ENCODE measurements at places on chromosomes 5 and 9.

GRCh38 chr5:23419115-23419514 is 88.3 kb upstream of the PRDM9 start:
- no peak for DNase-seq

GRCh38 chr5:3343211-3343610 is 252.4 kb upstream of the IRX1 start:
- DNase-seq, result no peak

DNA sequence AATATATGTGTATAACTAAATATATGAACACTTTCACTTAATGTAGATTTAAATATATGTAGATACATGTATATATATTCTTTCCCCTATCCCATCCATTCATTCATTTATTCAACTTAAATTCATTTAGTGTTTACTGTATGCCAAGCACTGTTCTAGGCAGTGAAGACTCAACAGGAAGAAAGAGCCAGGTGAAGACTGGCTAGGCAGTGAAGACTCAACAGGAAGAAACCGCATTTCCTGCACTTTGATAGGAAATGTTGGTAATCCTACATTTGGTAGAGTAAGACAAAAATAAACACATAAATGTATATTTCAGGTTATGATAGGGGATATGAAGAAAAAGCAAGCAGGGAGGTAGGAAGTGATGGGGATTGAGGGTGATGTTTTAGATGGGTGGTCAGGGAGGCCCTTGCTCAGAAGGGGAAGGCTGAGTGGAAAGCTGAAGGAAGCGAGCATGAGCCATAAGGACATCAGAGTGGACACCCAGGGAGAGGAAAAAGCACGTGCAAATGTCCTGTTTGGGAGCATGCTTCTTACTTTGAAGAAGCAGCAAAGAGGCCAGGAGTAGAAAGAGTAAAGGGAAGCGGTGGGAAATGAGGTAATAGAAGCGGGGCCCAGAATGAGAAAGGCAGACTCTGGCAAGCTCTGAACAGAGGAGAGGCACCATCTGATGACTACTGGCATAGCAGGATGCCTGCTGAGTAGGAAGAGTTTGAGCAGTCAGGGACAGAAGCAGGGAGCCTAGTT is 227.8 kb upstream of the MAP3K1 start:
- DNase-seq, result no peak

- DNase-seq, result no peak
These were observed 29.3 kb upstream of the CPEB4 start for GRCh38 chr5:173858670-173859407.

DNA sequence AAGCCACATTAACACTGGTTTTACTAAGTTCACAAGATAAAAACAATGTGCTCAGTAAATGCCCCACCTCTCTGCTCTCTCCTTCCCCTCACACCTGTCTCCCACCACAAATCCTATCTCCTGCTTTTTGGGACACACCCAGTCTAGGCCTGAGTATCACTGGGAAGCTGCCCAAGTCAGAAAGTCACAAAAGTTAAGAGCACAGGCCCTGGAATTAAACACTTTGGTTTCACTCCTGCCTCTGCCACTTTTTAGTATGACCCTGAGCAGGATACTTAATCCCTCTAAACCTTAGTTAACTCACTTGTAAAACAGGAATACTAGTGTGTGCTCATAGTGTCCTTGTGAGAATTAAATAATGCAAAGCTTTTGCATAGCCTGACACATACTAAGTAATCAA is 11.3 kb downstream of the C5 start:
- DNase-seq, result no peak

- DNase-seq, result no peak
These were observed 30.9 kb downstream of the ZFR start for GRCh38 chr5:32413466-32414263.

DNA sequence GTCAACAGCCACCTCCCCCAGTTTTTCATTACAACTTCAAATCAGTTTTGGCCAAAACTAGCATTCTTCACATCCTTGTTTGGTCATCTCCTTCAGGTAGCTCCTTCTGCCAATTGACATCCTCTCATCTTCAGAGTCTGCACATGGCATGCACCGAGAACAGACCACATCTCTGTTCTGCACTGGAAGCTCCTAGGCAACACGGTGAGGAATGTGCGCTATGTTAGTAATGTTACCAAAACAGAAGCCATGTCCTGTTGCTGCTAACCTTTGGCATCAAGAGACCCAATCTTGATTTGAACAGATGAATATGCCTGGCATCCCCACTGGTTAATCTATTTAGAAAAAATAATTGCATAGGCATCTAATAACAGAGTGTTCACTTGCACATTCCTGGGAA is 5.1 kb upstream of the HK3 start:
- DNase-seq, result no peak

DNA sequence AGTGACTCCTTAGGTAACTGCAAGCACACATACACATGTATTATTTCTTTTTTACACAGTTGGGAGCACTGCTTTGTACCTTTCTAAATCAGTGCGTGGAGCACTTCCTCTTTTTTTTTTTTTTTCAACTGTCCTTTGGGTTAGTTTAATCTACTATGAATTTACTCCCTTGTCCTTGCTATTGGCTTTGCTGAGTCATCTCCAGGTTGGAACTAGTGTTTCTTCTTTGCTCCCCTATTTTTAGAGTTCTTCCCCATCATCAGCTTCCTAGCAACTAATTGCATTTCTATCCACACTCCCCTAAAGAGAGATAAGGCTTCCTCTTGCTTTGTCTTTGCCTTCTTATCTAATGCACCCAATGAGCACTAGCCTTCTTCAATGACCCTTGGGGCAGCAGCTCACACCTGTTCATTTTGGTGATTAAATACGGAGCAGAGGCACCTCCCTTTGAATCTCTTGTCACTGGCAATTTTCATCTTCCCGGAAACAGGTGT is 24.3 kb downstream of the S100Z start:
- no peak for DNase-seq

DNA sequence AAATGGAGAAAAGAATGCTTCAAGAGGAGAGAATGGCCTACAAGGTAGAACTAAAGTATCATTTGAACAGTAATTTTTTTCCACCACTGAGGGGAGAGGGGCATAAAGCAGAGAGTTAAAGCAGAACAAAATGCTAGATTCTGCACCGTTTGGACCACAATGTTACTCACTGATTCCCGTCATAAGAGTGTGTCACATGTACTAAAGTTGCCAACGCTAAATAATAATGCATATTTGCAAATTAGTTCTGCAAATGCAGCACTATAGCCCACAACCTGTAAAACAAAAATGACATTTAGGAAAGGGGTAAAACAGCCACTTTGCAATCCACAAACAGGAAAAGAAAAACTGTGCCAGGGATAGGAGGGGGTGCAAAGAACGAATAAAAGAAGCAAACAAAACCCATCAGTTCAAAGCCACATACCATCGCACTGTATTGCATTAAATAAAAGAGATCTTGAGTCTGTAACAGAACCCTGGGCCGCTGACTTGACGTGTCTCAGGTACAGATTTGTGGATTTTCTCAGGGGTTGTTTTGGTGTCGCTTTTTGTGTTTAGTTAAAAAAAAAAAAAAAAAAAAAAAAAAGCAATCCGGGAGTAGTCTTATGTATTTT is 7.7 kb upstream of the NFIB start:
- DNase-seq, result no peak

DNA sequence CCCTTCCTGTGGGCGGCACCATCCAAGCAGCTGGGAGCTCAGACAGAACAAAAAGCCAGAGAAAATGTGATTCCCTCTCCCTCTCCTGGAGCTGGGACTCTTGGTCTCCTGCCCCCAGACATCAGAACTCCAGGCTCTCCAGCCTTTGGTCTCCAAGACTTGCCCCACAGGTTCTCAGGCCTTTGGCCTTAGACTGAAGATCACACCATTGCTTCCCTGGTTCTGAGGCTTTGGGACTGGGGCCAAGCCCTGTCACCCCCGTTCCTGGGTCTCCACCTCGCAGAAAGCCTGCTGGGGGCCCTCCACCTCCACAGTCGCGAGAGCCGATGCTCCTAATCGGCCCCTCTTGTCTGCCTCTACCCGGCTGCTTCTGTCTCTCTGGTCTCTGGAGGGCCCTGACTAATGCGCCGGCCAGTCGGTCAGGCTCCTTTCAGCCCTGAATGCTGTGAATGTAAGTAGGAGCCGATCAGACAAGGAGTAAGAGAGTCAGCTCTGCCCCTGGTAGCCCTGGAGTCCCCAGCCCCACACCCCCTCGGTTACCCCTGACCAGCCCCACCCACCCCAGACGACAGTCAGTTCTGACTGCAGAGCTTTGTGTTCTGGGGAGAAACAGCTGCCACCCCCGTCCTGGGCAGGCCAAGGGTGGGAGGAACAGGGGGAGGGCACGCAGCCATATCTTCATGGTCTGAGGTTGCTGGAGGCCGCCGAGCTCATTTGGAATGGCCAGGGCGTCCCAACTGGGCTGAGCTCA is 57.5 kb downstream of the VAV2 start:
- no peak for DNase-seq

DNA sequence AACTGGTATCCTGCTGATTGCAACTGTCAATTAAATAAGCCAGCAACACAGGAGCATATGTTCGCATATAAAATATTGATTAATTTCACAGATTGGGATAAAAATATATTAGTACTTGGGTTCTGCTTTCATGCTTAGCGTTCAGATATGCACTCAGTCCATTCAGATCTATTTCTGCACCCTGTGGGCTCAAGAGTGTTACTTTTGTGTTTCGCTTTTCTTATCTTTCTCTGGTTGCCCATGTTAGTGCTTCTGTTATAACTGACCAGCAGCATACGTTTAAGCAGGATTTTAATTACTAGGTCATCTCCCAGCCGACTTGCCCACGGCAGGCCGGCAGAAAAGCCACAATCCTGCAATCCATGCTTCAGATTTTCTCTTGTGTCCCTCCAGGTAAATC is 289.1 kb downstream of the EBF1 start:
- no peak for DNase-seq

DNA sequence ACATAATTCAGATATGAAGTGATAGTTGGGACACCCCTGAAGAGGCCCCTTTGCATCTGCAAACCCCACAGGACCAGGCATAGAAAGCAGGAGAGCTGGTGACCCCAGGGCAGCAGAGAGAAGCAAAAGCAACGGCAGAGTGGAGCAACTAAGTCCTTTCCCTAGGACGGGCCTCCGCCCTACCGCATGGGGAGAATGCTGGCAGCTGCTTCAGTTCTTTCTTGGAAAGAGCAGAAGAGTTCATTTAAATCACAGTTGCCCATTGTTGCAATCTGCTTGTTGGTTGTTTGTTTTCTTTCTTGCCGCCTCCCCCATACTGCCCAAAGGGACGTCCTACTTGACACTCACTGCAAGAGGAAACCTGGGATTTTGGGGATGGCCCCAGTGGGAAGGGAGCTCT is 126.2 kb downstream of the ADAMTS16 start:
- DNase-seq, result no peak

- no peak for DNase-seq
These were observed 20.2 kb downstream of the TLE1 start for GRCh38 chr9:81669041-81669651.

GRCh38 chr9:19720377-19720776 is 68.5 kb downstream of the SLC24A2 start:
- no peak for DNase-seq

GRCh38 chr5:109866051-109866450 is 176.3 kb downstream of the MAN2A1 start:
- DNase-seq, result no peak

DNA sequence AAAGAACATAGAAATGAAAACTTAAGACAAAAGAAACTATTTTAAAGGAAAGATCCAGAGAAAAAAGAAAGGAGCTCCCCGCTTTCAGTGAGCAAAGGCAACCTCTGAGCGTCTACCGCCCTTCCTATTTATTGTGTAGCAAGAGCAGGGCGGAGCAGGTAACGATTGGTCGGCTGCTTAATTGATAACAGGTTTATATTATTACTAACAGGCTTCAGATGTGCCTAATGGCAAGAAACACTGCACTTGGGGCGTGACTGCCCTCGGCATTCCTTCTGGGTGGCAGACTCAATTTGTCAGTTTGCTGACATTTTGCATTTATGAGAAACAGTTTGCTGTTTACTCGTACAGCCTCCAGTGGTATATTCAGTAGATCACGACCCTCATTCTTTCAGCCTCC is 482.7 kb upstream of the C9orf72 start:
- no peak for DNase-seq

GRCh38 chr9:123757960-123758359 is 172.0 kb downstream of the DENND1A start:
- no peak for DNase-seq

GRCh38 chr9:764105-764524 is 77.4 kb upstream of the DMRT1 start:
- DNase-seq, result no peak

DNA sequence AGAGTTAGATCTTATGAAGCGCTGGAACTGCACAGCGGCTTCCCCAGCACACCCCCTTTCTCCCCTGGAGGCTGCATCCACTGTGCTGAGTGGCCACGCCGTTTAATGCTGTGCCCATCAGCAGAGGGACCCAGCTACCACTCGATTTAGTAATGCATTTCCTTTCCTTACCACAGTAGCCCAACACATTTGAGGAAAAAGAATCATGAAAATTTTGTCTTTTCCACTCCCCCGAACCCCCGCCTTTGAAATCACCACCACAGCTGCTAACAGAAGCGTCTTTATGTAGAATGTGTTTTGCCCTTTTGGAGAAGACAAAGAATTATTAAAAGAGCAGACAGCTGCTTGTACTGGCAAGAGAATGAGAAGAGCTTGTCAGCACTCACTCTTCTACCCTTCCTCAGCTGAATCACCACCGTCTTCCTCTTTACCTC is 73.2 kb downstream of the ACER2 start:
- DNase-seq, result no peak

- DNase-seq, result no peak
These were observed 9.9 kb downstream of the GNAQ start for GRCh38 chr9:78021697-78022096.

- DNase-seq, result no peak
These were observed 20.8 kb upstream of the FCN1 start for GRCh38 chr9:134938346-134939079.

GRCh38 chr5:88944751-88945531 is 62.0 kb upstream of the MEF2C start:
- DNase-seq, result no peak

DNA sequence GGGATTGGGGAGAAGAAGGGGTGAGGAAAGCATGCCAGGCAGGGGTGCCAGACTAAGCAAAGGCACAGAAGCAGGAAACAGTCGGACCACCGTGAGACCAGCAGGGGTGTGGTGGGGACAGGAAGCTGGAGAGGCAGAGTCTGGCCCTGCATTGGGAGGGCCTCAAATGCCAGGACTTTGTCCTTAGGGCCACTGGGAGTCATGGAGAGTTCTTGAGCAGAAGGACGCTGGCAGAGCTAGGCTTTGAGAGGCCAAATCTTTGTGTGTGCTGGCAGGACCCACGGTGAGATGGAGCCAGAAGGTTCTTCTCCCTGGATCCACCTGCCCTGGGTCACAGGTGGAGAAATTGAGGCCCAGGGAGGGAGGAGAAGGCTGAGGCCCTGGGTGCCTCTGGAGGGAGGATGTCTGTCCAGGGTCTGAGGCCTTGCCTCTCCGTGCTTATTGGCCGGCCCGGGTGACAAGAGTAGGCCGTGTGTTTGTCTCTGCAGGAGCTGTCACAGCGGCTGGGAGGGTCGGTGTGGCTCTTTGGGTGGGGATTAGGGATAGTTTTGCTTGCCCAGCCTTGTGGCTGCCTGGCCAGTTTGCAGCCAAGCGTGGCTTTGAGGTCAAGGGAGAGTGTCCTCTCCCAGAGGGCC is 1.8 kb upstream of the ENG start:
- DNase-seq, result no peak

- no peak for DNase-seq
These were observed 196.4 kb downstream of the SEMA6A start for GRCh38 chr5:116378007-116378776.

GRCh38 chr5:131209506-131210150 is 38.9 kb downstream of the LYRM7 start:
- peak; percentile 81 for DNase-seq

GRCh38 chr9:2478421-2478820 is 143.2 kb upstream of the VLDLR start:
- DNase-seq, result no peak

GRCh38 chr9:125961072-125961471 is 213.9 kb downstream of the PBX3 start:
- DNase-seq, result no peak
